ENCODE measurements at places on chromosomes 13 and 19.

- DNase-seq = peak; percentile 68
These were observed 12.5 kb upstream of the ACTN4 start for GRCh38 chr19:38634757-38635482.

DNA sequence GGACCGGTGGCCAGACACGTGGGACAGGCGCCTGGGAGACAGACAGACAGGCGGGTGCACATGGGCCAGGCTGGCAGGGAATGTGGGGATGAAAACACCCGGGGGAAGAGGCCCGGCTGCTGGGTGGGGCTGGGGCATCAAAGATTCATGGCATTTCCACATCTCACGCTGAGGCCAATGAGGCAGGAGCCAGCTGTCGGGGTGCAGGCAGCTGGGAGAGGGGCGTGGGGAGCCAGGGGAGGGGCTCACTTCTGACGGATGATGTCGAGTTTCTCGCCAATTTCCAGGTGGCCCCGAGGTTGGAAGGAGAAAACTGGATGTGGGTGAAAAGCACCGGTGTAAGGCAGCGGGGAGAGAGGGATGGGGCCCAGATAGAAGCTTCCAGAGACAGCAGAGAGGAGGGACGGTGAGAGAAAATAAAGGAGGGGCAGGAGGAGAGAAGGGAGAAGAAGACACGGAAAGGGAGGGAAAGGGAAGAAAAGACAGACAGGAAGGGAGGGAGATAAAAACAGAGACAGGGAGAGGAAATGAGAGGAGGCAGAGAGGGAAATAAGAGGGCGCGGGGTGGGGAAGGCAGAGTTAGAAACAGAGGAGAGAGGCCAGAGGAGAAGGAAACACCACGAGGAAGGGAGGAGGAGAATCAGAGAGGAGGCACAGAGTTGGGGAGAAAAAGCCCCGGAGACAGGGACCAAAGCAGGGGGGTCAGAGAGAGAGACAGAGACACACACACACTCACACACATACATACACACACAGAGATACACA, 8.0 kb upstream of the CCER2 start:
- DNase-seq = no peak

- no peak for DNase-seq
These were observed 429.9 kb downstream of the SLITRK1 start for GRCh38 chr13:83452292-83452950.

DNA sequence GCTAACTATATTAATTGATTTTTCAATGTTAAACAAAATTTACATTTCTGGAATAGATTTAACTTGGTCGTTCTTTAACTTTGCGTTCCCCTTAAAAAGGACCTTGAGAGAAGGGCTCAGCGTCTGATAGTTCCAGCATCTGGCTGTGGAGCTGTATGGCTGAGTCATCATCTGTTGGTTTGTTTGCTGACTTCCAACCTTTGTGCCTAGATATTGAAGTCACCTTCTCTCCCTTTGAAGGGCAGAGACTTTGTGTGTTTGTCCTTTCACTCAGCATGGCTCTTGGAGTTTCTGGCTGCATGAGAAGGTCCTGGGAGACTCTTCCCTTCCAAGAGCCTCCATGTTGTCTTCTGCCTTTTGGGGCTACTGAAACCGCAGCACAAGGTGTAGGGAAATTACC, 16.6 kb upstream of the IRS2 start:
- DNase-seq = no peak

- DNase-seq = peak; percentile 76
These were observed 37.8 kb downstream of the TNFSF14 start for GRCh38 chr19:6632002-6632621.

DNA sequence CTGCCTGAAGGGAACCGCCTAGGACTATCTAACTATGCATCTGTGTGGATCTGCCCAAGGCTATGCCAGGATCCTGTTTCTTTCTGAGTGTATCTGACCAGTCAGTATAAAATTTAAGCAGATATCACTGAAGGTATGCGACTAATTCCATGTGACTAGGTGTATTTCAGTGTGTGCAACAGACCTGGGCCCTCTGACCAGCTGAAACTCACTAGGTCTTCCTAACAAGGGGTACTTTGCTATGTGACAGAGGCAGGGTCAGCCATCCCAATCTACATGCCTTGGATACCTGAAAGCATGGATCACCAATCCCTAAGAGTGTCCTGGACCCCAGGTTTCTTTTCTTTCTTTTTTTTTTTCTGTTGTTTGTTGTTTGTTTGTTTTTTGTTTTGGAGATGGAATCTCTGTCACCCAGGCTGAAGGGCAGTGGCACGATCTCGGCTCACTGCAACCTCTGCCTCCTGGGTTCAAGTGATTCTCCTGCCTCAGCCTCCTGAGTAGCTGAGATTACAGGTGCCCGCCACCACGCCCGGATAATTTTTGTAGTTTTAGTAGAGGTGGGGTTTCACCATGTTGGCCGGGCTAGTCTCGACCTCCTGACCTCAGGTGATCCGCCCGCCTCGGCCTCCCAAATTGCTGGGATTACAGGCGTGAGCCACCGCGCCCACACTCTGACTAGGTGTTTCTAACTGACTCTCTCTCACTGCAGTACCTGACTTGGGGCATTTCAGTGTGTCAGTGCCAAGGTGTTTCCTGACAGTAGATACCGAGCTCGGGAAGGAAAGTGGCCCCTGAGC, 43.5 kb downstream of the FCGBP start:
- no peak for DNase-seq

DNA sequence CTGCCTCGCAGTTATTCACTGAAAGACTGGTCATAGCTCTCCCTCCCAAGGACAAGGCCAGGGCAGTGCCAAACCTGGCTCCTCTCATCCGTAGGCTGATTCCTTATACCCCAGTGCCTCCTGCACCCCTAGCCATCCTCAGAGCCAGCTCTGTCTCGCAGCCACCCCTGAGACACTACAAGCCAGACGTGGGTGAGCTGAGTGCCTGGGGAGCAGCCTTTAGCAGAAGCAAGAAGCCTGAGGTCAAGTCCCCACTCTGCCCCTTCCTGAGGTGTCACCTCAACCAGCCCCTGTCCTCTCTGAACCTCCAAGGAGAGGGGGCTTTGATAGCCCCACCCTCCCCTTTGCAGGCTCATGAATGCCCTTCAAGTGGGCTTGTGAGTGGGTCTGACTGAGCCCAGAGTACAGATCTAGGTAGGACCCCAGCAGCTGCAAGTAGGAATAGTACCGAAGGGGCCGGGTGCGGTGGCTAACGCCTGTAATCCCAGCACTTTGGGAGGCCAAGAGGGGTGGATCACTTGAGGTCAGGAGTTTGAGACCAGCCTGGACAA, 14.8 kb upstream of the AKAP8L start:
- no peak for DNase-seq

DNA sequence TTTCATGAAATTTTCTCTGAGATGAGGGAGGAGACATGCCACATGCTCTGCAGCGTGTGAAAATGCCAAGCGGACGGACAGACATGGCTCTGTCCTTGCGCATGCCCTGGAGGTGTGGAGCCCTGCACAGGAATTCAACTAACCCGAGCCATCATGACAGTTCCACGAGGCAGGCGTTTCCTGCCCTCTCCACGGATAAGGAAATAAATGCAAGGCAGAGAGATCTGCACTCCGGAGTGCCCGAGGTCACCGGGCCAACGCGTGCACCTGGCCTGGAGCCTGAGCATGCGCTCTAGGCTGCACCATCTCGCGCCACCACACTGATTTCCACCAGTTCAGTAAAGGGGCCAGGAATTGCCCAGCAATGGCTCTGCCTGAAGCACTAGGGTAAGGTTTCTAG, 298.2 kb downstream of the MYO16 start:
- no peak for DNase-seq

DNA sequence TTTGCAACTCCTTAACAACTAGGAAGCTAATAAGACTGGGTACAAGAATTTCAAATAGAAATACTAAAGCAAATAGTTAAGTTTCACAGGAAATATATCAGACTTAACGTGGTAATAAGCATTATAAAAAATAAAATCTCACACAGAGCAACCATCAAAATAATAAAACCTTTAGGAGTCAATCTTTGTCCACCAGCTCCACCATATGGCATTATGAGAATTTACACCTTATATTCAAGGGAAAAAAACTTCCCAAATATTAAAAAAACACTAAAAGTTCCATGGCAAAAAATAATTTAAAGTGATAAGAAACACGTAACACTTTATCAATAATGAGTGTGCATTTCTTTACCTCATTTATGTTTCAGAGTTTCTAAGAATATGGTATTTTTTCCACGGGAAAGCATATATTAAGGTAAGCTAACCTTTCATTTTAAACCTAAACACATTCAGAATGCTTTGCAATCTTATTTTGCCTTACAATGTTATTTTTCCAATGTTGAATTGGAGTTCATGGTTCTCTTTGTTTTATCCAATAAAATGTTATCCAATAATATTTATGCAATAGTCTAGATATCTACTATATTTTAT, 423.2 kb upstream of the SGCG start:
- no peak for DNase-seq

- DNase-seq = no peak
These were observed 36.1 kb downstream of the CEP89 start for GRCh38 chr19:32935629-32936028.

GRCh38 chr19:8120636-8121480, 28.5 kb downstream of the FBN3 start:
- no peak for DNase-seq

DNA sequence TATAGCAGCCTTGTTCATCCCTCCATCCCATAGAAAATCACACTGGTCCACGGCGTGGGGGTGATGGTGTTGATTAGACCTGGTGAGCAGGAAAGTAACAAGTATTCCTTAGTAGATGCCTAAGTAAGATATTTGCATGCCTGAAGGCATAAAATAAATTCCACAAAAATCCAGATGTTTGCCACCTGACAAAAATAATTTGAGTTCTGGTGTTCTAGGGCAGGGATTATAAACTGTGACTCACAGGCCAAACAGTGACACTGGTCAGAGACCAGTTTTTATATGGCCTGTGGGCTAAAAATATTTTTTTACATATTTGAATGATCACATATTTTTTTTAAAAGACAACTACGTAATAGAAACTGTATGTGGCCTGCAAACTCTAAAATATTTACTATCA, 310.7 kb downstream of the RFC3 start:
- no peak for DNase-seq

DNA sequence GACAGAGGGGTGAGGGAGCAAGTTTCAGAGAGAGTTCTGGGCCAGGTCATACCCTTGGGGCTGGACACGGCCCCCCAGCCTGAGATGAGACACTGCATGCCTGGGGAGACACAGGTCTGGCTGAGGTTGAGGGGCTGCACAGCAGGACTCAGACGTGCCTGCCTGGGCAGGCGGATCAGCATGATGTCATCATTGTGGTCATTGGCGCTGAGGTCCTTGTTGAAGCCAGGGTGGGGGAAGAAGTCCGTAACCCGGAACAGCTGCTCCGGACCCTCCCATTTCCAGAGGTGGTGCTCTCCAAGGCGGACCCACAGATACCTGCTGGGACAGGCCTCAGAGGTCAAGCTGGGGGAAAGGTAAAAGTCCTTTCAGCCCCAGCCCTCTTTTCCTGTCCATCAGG, 5.0 kb upstream of the KLK8 start:
- DNase-seq = no peak

DNA sequence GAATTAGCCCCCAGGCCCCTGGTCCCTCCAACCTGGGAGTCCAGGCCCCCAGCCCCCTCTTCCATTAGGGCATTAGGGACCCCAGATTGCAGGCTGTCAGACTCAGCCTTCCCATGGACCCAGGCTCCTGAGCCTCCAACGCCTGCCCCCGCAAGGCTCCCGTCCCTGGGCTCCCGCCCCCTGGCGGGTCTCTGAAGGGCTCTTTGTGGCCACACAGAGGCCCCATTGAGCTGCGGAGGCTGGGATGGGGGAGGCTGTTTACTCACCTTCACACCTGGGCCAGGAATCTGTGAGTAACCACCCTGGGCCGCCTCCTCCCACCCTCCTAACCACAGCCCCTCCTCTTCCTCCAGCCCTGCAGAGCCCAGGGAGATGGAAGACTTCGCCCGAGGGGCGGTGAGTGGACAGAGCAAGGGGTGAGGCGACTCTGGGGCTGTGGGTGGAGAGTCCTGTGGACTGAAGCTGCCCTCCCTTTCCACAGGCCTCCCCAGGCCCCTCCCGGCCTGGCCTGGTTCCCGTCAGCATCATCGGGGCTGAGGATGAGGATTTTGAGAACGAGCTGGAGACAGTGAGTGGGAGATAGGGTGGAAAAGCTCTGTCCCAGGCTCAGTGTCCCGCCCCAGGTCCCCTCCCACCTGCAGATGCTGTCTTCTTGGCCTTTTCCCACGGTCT, 4.9 kb downstream of the ARHGEF1 start:
- DNase-seq = peak; percentile 80

- no peak for DNase-seq
These were observed 9.9 kb upstream of the ZNF90 start for GRCh38 chr19:20067943-20068342.

DNA sequence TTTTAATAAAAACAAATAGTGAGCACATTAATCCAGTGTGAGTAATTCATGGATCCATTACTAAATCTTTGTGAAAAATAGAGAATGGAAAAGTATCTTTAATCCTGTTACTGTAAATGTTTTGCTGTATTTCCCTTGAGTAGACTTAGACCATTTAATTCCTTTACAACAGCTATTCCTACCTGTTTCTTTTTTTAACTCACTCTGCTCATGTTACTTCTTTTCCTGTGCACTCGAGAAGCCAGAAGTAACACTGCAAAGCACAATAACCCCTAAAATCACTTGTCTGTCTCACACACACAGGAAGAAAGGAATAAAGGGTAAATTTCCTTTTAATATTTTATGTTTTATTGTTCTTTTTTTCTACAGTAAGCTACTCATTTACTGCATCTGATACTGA, 244.3 kb downstream of the SHISA2 start:
- no peak for DNase-seq

- DNase-seq = no peak
These were observed 9.6 kb upstream of the METTL21C start for GRCh38 chr13:102704238-102705058.

DNA sequence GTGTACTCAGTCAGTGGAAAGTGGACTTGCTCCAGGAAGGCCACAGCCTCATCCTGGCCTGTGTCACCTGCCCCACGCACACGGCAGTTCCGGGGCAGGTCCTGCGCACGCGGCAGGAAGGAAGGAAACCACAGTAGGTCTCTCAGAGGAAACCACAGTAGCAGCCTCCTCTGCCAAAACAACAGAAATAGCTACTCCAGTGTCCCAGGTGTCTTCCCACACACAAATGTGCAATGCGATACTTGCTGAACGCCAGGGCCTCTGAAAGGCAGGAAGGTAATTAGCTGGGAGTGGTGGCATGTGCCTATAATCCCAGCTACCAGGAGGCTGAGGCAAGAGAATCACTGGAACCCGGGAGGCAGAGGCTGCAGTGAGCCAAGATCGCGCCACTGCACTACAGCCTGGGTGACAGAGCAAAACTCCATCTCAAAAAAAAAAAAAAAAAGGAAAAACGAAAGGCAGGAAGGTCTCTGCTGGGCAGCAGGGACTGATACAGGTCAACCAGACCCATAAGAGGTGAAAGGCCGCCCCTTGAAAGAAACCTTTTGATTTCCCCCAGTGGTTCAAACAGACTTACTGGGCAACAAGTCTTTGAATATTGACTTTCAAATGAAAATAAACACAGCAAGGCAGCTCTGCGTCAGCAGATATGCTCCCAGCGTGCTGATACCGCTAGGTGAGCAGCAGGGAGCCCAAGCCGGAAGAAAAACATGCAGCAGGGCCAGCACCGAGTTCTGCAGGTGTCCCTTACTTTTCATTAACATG, 49.5 kb downstream of the CRYL1 start:
- peak; percentile 78 for DNase-seq

GRCh38 chr13:50320271-50320862, 305.1 kb downstream of the KCNRG start:
- DNase-seq = no peak

- no peak for DNase-seq
These were observed 87.9 kb downstream of the URI1 start for GRCh38 chr19:30029721-30030510.

All from CD4-positive, alpha-beta T cell treated with Interleukin-15 for 1 hour (primary cell).